ENCODE measurements at places on chromosomes 4 and X.

DNA sequence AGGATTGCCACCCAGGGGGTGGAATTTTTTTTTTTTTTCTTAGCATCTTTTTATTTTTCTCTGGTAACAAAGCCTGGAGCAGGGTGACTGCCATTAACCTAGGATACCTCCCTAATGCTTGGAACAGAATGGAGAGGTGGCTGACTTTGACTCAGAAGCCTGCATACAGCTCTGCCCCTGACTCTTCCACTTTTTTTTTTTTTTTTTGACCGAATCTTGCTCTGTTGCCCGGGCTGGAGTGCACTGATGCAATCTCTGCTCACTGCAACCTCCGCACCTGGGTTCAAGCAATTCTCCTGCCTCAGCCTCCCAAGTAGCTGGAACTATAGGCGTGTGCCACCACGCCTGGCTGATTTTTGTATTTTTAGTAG is 341 bp upstream of the SLC2A9 start:
- no peak overlapping the region for H3K27ac ChIP-seq
- no peak for DNase-seq
- H3K36me3 ChIP-seq: no peaks in the 10 kb centered on the region
- peaks cover 6% of the 10 kb centered on the region for H3K4me1 ChIP-seq

- no peaks in the 10 kb centered on the region for H3K4me1 ChIP-seq
- no peak overlapping the region for H3K4me3 ChIP-seq
- H3K36me3 ChIP-seq: no peaks in the 10 kb centered on the region
- no peak for DNase-seq
- H3K27me3 ChIP-seq: no peaks in the 10 kb centered on the region
These were observed 88.9 kb downstream of the GPR143 start for GRCh38 chrX:9676738-9677097.

DNA sequence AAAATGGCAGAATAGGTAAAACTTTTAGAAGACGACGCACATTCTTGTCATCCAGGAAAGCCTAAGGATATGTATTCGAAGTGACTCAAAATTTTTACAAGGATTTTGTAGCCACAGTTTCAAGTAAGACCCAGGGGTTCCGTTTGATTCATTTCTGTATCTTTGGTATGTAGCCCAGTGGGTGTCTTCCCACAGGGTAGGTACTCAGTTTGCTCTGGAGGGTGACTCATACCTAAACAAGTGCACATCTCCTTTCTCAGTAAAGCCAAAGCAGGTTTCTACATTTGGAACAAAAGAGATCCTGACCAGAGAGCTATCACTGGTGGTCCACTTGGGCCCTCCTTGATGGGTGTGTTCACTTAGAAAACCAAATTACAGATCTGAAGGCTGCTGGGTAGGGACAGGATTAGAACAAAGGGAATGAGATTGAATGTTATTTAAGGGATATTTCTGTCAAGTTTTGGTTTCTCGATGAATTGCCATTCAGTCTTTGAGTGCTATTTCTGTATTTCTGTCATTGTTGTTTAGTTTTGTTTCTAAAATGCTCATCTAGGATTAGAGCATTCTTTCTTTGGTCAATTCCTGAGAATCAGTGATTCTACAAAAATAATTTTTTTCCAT is 56.1 kb downstream of the PLS3 start:
- peaks cover 8% of the 10 kb centered on the region for H3K4me1 ChIP-seq
- no peaks in the 10 kb centered on the region for H3K27me3 ChIP-seq
- H3K4me3 ChIP-seq: no peak overlapping the region
- H3K36me3 ChIP-seq: no peaks in the 10 kb centered on the region
- DNase-seq: peak; percentile 66

DNA sequence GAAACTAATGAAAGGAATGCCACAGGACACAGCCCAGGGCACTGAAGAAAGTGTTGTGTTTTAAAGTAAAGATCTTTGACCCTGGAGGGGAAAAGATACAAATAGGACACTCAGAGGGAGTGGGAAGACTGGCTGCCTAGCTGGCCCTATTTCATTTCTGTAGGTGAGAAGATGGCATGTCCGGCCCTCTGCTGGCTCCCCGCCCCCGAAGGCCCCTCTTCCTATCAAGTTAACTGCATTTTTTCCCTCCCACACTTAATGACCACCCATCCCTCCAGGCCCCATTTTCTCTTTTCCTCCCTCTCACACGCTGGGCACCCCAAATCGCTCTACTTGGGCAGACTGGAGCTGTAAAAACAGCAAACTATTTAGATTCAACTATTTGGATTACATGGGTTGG is 5.5 kb upstream of the TRIM75 start:
- no peaks in the 10 kb centered on the region for H3K4me1 ChIP-seq
- H3K4me3 ChIP-seq: no peak overlapping the region
- DNase-seq: no peak
- no peak overlapping the region for H3K27ac ChIP-seq
- H3K27me3 ChIP-seq: no peaks in the 10 kb centered on the region
- no peaks in the 10 kb centered on the region for H3K36me3 ChIP-seq

DNA sequence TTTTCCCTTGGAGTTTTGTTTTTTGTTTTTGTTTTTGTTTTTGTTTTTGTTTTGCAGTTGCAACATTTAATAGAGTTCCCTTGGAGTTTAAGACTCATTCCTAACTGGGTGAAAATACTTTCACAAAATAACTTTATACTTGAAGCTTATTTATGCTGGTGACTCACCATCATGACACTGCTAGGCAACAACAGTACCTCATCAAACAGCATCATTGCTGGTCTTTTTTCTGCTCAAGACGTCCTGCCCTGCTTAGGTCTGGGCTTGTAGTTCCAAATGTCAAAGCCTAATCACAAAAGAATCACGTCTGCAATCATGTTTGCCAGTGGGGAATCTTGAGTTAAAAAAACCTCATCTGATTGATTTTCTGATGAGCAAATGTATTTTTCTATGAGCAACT is 105.7 kb upstream of the PRPS2 start:
- no peak overlapping the region for H3K27ac ChIP-seq
- no peak for DNase-seq
- no peaks in the 10 kb centered on the region for H3K4me1 ChIP-seq
- H3K4me3 ChIP-seq: no peak overlapping the region

GRCh38 chr4:181468451-181468850 is 774.8 kb upstream of the TENM3 start:
- no peaks in the 10 kb centered on the region for H3K36me3 ChIP-seq
- no peak overlapping the region for H3K27ac ChIP-seq
- no peak overlapping the region for H3K4me3 ChIP-seq
- H3K4me1 ChIP-seq: no peaks in the 10 kb centered on the region
- no peaks in the 10 kb centered on the region for H3K27me3 ChIP-seq

DNA sequence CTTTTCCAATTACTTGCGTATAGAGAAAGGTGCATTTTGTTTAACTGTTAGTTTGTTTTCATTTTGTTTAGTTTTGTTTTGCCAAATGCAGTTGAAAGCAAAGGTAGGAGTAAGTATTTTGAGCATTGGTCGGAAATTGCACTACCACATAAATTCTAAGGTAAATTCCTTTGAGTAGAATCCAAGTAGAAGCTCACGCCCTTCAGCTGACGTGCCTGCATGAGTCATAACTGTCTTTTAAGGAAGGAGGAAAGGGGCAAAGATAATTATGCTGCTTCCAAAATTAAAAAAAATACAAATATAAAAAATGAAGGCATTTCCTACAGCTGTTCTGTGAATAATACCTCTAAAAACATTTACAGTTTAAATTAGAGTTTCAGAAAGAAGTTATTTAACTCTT is 110.2 kb upstream of the MYOZ2 start:
- peak; percentile 35 for DNase-seq
- H3K36me3 ChIP-seq: no peaks in the 10 kb centered on the region
- 0 out of 2 replicates have a peak, but pooled peaks cover 2% of the 10 kb centered on the region for H3K4me1 ChIP-seq
- no peaks in the 10 kb centered on the region for H3K27me3 ChIP-seq
- H3K27ac ChIP-seq: no peak overlapping the region
- H3K4me3 ChIP-seq: no peak overlapping the region

DNA sequence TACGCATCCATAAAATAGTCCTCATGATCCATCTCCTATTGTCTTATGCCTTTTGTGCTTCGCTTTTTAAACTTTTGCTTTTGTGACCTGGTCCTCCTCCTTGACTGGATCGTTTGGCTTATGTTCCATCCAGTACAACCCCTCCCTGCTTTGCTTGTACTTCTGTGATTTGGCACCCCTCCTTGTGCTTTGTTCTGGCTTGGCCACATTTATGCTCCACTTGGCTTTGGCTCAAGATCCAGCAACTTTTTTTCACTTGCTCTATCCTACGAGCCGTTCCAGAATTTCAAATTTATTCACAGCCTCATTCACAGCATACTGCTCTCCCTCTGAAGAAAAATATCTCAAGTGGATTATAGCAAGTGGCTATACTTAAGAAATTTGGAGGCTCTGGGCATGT is 28.0 kb upstream of the GLRA2 start:
- no peak overlapping the region for H3K4me3 ChIP-seq
- no peaks in the 10 kb centered on the region for H3K36me3 ChIP-seq
- DNase-seq: no peak
- no peaks in the 10 kb centered on the region for H3K4me1 ChIP-seq

DNA sequence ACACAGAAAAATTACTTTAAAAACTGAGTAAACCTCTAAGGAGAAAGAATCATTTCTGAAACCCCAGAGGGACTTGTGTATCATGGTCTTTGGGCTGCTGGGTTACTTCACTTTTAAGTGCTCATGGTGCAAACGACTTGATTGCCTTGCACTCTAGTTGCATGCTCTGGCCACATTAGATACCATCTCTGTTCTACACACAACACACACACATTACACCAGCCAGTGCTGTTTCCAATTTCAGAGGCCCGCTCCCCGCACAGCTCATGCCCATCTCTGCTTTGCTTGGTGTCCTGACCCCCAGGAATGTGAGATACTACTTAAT is 2.1 kb downstream of the PPP3CA start:
- DNase-seq: no peak
- H3K4me1 ChIP-seq: peaks cover 15% of the 10 kb centered on the region
- H3K27me3 ChIP-seq: no peaks in the 10 kb centered on the region
- peak overlapping the region; percentile 59 for H3K27ac ChIP-seq

DNA sequence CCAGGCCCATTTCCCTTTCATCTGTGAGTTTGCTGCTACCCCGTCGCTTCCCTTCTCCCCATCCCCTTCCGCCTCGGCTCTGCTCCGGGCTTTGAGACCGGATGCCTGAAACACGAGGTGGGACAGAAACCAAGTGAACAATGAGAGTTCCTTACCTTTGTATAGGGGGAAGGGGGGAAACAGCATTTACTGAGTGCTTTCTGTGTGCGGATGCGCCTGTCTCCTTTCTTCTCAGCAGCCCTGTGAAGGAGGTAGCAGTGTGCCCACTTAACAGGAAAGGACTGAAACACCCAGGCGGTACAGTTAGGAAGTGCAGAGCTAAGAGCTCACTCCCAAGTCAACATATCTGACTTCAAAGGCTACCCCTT is 43.2 kb upstream of the TMSB15B start:
- no peaks in the 10 kb centered on the region for H3K4me1 ChIP-seq
- peak overlapping the region; percentile 43 for H3K27ac ChIP-seq
- no peaks in the 10 kb centered on the region for H3K36me3 ChIP-seq
- peak overlapping the region; percentile 47 for H3K4me3 ChIP-seq

DNA sequence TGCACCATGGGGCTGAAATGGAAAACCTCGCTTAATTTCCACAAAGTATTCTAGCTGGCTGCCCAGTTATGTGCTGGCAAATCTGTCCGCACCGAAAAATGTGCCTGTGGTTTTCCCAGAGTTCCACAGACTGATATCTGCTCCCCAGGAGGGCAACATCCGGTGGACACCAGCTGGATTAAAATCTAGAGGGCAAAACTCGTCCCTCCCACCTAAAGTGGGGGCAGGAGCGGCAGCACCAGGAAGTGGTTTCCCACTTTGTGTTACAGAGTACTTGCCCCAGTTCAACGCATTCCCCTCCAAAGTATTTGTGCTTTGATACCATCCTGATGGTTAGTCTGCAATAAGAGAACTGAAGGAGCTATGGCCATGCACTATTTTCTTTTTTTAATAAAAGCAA is 187.6 kb downstream of the TSPAN5 start:
- no peak overlapping the region for H3K4me3 ChIP-seq
- H3K27me3 ChIP-seq: no peaks in the 10 kb centered on the region
- H3K36me3 ChIP-seq: peaks cover 9% of the 10 kb centered on the region
- H3K27ac ChIP-seq: no peak overlapping the region
- H3K4me1 ChIP-seq: peaks cover 21% of the 10 kb centered on the region

Measured in HCT116 (cell line).